ENCODE measurements at places on chromosomes 3 and 15.

DNA sequence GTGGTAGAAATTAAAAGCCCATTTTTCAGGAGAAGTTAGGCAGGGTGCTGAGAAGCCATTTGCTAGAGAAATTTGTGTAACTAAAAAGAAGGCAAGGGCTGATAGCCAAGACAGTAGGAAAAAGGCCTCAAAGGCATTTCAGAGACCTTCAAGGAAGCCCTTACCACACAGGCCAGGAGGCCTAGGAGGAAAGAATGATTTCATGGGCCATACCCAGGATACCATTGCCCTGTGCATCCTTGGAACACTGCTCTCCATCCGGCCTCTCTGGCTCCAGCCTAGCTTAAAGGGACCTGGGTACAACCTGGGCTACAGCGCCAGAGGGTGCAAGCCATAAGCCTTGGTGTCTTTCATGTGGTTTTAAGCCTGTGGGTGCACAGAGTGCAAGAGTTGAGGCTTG is 193.6 kb upstream of the GRM7 start:
- DNase-seq: no peak

- no peak for DNase-seq
Measured at GRCh38 chr3:51275111-51275805, 109.8 kb upstream of the MANF start.

DNA sequence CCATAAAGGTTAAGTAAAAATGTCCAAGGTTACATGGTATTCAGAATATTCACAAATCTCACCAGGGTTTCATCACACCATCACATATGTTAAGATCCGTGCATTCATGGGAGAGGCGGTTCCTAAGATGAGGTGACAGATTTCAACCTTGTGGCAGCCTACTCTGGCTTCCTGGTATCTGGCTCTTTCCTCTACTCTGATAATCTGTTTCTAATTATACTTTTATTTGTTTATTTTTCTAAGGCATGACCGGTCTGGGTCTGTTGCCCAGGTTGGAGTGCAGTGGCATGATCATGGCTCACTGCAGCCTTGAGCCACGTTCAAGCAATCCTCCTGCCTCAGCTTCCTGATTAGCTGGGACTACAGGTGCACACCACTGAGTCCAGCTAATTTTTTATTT is 34.4 kb downstream of the RAF1 start:
- no peak for DNase-seq

- DNase-seq: no peak
Measured at GRCh38 chr15:89486726-89487050, 9.7 kb downstream of the RHCG start.

GRCh38 chr3:184786280-184786941 is 25.6 kb upstream of the VPS8 start:
- no peak for DNase-seq

GRCh38 chr3:20700714-20701113 is 514.7 kb upstream of the SGO1 start:
- DNase-seq: no peak

DNA sequence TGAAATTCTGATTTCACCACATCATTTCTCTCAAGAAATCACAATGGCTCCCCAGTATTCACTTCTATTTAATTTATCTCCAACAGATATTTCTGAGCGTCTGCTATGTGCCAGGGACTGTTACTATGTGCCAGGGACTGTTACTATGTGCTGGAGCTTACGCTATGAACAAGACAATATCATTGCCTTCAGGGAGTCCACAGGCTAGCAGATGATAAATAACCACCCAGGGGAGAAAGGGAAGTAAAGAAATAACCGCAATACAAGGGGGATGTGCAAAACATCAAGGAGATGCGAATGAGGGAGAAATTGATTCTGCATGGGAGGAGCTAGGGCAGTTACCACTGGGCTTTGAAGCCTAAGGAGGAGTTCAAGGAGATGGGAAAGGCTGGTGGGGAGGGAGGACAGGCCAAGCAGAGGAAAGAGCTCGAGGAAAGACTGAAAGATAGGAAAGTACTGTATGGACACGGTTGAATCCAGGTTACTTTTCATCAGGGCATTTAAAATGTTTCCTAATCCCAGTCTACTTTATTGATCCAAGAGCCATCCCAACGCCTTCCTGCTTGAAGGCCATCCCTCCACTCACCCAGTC is 2.5 kb downstream of the THSD4 start:
- DNase-seq: no peak

- no peak for DNase-seq
Measured at GRCh38 chr15:89630260-89630659, 25.0 kb downstream of the KIF7 start.

DNA sequence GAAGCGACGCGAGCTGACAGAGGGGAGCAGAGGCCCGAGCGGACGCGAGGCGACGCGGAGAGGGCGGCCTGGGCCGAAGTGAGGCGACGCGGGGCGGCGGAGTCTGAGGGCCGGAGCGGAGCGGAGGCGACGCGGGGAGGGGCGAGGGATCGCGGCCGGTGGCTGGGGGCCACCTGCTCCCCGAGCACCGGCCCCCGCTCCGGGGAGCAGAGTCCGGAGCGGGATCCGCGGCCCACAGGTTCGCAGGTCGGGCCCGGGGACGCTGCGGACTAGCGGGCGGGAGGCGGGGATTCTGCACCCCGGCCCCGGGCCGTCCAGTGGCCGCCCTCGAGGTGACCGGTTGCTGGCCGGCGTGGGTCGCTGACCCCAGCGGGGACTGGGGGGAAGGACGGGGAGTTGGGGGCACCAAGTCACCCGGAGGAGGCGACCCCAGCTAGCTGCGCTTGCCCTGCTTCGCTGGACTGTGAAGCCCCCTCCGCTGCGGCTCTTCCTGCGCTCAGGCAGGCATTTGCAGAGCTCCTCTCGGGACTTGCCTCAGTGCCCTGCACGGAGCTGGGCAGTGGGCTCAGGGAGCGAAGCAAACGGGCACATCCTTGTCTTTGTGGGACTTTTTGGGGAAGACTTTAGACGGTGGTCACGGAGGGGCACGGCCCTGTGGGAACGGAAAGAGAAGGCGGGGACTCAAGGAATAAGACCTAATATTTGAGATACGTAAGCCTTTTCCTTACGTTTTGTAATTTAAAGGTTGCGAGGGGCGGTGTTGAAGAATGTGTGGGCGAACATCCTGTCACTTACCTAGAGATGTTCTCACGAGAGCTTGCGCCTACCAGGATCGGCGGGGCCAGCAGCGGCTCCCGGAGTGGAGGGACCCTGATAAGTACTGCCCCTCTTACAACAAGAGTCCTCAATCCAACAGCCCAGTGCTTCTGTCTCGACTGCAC is 566 bp downstream of the HMCES start:
- peak; percentile 86 for DNase-seq

DNA sequence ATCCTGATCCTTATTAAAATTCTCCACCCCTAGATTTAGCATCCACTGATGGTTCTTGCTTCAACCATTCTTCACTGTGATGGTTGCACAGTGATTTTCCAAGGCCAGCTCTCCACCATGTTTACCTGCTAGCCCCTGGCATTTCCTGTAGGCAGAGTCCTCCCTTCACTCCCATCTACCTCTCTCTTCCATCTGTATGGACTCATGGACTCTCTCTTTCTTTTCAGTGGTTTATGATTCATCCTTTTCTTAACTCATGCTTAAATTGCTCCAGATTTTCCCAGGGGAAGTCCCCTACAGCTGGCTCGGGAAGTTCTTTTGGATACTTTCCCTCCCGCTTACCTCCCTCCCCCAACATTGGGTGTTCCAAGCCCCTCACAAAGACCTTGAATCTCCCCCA is 18.7 kb downstream of the TGM4 start:
- DNase-seq: no peak
